Posterior cingulate gyrus (tissue), 11 donors: ENCODE measurements at places on chromosomes 5 and 9.

DNA sequence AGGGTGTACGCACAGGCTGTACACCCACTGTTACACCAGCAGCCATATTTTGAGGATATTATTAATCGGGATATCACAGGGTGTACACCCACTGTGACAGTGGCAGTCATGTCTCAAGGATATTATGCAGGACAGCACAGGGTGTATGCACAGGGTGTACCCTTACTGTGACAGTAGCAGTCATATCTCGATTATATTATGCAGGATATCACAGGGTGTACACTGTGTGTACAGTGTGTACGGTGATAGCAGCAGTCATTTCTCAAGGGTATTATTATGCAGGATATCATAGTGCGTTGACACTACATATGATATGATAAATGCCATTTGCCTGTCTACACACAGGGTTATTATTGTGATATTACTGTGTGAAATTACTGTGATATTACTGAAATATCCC, 80.5 kb upstream of the SLC25A48 start:
- no peak for DNase-seq

DNA sequence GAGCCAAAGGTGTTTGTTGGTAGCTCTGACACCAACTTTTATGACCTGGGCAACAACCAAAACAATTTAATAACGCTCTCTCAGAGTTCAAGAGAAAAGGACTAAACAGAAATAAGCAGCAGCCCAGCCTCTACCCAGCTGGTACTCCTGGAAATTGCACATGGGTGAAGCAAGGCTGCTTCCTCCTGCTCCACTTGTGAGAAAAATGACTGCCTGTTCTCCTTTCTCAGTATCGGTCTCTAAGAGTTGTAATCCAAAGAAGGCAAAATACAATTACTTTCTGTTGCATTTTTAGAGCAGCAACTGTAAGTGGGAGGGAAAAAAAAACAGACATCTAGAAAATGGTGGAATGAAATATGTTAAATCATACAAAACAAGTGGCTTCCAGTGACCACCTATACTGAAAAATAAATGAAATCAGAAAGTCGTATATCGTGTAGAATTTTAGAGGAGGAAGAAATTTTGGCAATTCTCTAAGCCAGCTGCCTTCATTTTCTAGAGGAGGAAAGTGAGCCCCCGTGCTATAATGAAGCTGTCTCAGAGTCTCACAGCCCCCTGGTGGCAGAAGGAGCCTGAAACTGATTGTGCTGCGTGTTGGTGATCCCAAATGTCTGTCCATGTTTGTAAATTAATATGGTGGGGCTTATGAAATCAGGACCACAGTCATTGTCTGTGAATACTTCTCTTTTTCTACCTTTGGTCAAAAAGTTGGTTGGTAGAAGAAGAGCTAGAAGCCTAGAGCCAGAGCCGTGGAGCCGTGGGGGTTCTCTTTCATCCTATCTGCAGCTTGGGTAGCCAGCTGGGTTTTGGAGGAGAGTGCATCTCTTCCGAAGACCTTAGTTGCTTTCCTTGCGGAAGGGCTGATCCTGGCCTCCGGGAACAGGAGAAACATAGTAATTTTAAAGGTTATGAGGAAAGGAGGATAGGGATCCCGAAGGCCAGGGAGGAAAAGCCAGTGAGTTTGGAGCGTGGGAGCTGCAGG, 139.9 kb downstream of the PIP5K1B start:
- DNase-seq, result peak; percentile 50

DNA sequence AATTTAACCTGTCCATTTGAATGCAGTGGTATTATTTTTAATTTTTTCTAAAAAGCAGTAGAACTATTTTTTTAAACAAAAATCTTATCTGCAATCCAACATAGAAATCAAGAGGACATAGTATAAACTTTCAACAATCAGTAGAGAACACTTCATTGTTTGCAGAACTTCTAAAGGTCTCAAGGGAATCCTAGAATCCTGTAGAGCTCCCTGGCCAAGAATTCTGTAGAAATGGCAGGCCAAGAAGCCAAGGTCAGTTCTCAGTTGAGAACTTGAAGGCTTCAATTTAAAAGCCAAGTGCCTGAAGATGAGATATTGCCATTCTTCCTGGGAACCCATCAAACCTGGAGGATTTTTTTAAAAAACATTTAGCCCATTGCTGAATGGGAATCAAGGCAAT, 199.2 kb upstream of the KLF4 start:
- DNase-seq, result no peak

GRCh38 chr5:138212828-138213160, 329 bp downstream of the CDC23 start:
- DNase-seq, result no peak

- no peak for DNase-seq
These were observed 160.6 kb downstream of the NFIB start for GRCh38 chr9:14153310-14153720.

DNA sequence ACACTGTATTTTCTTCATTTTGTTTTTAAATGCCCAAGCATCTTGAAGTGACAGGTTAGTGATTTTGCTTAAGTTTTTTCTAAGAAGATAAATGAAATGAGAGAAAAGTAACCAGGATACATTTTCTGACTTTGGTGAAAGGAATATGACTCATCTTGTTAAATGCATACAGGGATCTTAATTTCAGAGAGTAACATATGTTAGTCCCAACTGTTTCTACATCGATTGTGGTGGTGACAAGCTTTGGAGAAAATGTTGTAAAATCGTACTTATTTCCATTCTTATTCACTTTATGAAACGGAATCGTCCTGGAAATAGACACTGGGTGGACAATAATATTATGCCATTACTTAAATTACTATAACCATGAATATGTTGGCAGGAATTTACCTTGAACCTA, 107.5 kb downstream of the KCNN2 start:
- no peak for DNase-seq

DNA sequence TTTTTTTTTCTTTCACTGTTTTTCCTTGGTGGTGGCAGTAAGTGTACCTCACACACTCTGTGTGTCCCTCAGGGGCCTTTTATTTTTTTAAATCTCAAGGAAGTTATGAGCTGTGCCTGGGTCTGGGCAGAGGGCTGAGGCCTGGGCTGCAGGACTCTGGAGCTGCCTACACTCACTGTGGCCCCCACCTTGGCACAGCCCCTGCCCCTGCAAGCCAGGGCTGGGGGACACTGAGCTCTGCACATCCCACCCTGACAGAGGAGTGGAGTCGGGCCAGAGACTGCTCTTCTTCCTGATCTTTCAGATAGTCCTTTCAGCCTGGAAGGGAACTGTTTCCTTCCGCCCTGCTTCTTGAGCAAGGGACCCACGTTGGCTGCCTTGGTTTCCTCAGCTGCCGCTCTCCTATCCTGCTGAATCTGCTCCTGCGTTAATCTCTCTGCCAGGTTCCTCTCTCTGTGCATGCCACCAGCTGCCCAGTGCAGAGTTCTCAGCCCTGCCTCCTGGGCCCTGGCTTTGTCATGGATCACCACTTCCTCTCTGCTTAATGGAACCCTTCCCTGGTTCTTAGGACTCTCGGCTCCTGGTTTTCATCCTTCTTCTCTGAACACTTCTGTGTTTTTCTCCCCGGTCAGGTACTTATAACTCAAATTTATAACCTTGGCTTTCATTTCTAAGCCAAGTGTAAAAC, 502.3 kb downstream of the DIRAS2 start:
- DNase-seq, result no peak

DNA sequence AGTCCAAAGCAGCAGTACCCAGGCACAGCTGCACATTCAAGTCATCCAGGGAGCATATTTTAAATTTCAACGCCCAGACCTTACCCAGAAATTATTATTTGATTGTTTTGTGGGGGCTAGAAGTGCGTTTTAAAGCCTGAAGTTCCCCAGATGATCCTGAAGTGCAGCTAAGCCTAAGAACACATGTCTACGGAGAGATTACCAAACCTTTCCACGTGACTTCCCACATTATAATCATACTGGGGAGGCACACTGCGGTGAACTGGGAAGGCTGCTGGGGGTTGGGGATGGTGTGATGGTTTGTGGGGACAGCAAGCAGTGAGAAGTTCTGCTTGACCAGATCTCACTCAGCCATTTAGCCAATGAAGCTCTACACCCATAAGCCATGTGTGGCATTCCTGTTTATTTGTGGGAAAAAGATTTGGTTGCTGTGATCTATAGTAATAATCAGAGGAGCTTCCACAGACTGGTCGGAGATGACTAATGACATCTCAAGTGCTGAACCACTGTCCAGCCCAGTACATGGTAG, 93.4 kb upstream of the CDH6 start:
- no peak for DNase-seq

- DNase-seq, result no peak
These were observed 380.2 kb downstream of the CDH10 start for GRCh38 chr5:24264547-24264946.

DNA sequence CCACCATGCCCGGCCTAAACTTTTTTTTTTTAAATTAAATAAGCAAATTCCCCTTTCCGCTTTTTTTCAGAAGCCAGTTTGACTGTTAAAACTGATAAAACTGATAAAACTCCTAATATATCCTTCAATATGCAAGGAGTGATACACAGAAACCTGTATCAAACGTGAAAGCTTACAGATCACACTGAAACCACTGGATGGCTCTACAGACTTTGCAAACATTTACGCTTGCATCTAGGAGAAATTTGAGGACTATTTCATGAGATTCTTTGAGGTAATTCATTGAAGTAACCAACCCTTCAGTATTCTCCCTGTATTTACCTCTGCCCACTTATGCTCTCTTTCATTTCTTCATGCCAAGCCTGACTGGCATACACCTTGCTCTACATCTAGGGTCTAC, 40.6 kb upstream of the CHD1 start:
- DNase-seq, result no peak

DNA sequence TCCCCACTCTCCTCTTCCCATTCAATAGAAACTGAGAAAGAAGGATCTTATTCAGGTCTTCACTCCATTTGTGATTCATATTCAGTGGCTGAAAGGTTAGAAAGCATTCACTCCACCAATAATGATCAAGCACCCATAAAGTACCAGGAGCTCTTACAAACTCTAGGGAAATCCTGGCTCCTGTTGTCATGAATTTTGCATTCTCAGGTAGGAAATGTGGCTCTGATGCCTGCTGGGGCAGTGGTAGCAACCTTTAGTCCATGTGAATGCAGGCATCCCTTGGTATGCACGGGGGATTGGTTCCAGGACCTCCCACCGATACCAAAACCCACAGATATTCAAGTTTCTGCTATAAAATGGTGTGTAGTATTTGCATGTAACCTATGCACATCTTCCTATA, 3.6 kb upstream of the RORB start:
- no peak for DNase-seq

DNA sequence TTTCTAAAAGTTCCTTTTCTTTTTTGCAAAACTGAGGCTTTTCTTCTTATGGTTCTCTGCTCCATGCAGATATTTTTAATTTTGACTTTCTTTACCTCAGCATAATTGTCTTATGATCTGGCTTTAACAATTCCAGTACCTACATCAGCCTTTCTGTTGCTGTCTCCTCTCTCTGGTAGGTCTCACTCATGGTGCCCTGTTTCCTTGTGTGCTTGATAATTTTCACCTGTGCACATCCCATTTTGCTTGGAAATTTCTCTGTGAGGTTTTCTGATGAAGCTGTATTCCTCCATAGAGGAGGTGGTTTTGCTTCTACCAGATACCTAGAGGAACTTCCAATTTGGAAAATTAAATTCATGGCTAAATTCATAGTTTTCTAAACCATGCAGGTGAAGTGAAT, 2.3 kb upstream of the HSD17B3 start:
- DNase-seq, result no peak

- no peak for DNase-seq
These were observed 1314.1 kb upstream of the C9orf72 start for GRCh38 chr9:28887188-28887884.

DNA sequence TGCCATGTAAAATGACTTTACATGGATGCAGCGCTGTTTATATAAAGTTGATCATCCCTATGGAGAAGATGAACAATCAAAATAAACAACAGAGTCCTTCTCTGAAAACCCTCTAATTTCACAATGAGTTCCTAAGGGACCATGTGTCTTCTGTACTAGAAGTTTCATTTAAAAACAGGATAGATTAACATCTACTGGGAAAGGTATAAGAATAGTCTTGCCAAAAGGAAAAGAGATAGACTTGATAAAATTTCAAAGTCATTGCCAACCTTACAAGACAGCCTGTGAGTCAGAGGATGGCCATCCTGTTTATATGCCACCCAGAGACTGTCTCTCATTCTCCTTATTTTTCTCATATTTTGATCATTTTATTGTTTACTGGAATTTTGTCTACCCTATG, 367.1 kb upstream of the PDE4D start:
- no peak for DNase-seq

DNA sequence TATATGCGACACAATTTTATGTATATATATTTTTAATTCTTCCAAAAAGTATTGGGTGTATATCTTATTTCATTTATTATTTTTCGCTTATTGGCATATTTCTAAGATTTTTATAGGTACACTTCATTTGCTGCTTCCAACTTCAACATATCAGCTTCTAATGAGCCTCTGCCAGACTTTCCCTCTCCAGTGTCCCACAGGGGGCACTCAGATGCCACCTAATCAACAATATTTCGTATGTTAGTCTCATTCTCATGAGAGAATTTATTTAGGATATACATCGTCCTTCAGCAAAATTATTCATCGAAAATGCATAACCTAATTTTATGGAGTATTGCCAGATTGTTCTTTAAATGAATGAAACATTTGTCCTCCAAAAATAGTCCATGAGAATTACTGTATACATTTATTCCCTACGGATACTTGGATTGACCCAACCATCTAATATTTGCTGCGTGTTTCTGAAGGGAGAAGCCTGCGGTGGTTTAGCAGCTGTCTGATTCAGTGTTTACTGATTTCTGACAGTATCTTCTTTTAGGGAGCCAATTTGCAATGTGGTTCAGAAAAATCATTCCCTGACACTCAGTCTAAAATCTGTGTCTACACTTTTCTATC, 100.6 kb upstream of the SELENOP start:
- DNase-seq, result no peak

DNA sequence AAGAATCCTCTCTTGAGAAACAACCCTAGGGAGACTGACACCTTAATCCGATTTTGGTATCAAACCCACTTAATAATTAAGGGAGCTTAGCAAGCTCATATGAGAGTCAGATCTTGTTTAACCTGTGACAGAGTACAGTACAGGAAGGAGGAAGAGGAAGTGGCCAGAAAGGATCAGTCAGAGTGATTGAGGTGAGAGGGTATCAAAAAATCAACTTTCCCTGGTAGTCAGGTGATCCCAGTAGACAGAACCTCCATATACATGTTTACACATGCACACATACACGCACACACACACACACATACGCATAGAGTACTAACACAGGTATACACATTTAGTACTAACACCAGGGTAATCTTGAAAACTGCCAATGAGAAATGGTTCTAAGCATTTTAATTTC, 56.8 kb downstream of the GLIS3 start:
- no peak for DNase-seq
